Activated T-cell treated with anti-CD3 and anti-CD28 coated beads for 1 hour (primary cell): ENCODE measurements at places on chromosomes 6 and 20.

DNA sequence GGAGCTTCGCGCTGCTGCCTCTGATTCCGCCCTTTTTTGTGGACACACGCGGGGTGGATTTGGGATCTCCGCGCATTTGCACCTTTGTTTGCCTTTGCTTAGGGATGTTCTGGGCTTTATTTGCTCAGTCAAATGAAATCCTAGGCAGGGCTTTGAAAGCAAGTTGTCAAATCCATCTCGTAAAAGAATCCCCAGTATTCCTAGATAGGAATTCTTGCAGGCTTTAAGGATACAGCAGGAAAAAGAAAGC is 453 bp downstream of the CEP57L1 start:
- DNase-seq: no peak

DNA sequence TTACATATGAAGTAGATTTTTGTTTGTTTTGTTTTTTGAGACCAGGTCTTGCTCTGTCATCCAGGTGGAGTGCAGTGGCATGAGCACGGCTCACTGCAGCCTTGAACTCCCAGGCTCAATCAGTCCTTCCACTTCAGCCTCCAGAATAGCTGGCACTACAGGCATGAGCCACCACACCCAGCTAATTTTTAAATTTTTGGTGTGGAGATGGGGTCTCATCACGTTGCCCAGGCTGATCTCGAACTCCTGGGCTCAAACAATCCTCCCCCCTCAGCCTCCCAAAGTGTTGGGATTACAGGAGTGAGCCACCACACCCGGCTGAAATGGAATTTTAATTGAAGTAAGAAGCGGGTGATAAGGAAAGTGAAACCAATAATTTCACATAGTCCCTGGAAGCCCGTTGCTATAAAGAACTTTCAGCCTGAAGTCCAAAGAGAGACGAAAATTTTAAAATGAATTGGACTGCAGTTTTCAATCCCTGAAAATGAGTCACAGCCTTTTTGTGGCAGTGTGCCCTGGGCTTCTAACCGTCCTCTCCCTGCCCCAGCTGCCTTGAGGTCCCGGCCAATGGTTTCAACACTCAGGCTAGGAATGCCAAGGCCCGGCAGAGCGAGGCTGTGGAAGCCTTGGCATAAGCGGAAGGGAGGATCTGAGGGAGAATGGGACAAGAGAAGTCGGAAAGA is 757 bp downstream of the RAET1E start:
- no peak for DNase-seq

DNA sequence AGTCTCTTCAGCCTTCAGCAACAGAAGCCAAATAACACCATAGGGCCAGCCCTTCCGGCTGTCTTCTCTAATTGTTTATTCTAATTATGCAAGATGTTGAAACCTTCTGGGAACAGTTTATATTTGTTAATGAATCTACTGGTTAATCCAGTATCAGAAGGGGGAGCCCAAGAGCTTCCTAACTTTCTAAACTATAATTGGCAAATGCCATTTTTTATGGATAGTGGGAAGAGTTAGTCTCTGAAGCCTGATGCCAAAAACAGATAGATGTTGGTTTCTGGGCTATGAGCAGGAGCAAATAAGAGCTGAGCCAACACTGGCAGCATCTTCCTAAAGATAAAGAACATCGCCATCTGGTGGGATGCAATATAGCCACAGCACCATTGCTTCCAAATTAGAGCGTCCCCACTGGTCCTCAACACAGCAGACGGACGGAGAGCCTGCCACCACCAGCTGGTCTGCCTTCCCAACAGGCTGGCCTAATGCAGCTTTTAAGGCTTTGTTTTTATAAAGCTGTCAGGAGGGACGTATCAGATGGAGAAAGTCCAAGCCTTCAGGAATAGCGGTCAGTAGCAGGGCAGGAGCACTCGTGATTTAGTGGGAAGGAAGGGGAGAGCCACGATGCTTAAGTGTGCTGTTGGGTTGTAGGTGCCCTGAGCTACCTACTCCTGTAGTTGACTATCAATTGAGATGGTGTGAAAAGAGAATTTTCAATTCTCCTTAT is 118.8 kb downstream of the RALGAPA2 start:
- DNase-seq: no peak

DNA sequence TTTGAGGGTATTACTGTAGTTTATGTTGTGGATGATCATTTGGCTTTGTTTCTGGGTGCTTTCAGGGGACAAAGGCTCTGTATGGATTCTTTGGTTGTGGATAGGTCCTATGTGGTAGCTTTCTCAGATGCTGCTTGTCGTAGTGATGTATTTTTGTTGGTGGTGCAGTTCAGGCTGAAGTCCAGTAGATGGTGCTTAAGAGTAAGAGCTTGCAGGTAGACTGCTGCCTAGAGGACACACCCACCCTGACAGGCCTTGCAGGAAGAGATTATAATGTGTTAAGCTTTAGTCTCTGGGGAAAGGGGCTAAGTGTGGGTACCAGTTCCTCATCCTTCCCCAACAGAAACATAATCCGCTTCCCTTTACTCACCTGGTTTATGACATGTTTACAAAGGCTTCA is 62.6 kb upstream of the ADGRB3 start:
- DNase-seq: no peak

- no peak for DNase-seq
Observed at GRCh38 chr6:7021301-7021700, 86.5 kb upstream of the RREB1 start.

GRCh38 chr6:783966-784735 is 91.2 kb upstream of the EXOC2 start:
- DNase-seq: no peak

DNA sequence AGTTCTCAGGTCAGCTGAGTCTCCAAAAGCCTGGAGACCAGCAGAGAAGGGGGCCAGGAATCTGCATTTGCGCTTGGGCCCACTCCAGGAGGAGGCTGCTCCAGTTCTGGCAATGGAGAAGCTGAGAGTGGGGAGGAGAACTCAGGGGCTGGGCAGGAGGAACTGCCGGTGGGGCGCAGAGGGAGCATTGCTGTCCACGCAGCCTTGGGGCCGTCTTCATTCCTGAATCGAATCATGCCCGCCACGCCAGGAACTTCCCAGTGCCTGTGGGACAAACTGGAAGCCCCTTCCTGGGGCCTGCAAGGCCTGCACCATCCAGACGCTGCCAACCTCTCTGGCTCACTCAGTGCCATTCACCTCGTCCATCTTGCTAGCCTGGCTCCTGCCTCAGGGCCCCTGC is 16.9 kb downstream of the RAB44 start:
- DNase-seq: no peak

- DNase-seq: no peak
Observed at GRCh38 chr20:50297498-50298376, 107.1 kb downstream of the CEBPB start.

DNA sequence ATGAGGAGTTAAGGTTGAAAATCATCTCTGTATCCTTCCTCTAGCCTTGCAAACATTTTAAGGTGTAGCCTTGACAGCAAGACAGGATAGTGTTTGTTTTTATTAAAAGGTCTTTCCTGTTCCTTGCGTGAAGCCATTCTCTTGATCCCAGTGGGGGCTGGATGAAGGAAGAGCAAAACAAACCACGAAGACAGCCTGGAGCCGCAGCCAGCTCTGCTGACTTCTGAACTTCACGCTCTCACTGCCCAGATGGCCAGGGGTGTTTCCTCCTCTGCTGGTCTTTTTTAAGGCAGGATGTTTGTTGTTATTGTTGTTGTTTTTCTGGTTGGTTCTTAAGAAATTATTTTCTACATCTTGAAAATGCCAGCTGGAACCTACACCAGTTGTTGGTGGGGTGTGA is 156.4 kb downstream of the MTHFD1L start:
- no peak for DNase-seq

DNA sequence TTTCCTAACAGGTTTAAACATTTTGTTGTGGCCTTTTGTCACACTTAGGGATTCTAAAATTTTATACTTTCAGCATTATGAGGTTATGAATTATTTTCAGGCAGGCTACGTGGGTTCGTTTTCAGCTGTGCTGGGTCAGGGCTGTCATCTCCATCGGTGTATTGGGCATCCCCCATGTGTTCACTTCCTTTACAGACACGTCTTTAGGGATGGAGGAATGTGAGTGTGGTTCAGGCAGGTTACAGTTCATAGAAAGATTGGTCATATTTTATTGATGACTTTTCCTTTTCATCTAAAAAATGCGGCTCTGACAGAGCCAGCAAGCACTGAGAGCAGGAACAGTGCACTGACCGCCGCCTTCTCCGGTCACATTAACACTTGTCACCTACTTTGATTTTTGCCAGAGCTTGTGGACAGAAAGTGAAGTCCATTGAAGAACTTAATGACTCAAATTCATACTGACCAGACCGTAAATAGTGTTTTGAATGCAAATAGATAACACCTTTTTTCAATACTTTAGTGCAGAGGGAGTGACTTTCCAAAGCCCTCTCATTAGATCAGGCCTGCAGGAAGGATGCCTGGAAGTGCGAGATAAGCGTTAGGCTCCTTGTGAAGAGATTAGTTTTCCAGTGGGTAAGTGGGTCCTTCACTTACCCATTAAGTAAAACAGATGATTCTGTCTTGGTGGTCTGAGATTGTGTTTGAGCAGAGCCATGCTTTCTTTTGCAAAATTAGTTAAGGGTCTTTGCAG is 113.1 kb downstream of the TIAM2 start:
- DNase-seq: no peak

- DNase-seq: no peak
Observed at GRCh38 chr6:125246566-125246965, 55.2 kb downstream of the HDDC2 start.

DNA sequence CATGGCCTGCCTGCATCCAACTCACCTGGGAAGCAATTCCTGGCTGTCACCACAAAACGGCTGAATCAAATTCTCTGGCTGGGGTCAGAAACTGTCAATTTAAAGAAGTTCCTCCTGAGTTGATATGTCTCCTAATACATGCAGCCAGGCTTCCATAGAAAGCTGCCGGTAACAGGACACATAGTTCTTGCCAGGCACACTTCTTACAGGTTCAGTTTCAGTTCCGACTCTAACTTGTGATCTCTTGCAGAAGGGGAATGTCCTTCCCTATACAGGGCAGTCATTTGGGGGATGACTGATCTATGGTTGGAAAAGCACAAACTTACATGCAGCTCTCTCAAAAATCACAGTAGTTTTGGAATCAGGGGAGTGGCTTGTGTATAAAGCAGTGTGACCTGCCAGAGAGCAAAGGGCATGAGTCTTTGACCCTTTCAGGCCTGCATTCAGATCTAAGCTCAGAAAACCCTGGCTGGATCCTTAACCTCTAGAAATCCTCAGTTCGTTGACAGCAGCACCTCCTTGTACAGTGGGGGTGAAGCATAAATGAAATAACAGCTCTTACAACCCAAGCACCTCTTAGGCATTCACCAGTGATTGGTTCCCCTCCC is 195.6 kb downstream of the SCP2D1 start:
- DNase-seq: no peak

DNA sequence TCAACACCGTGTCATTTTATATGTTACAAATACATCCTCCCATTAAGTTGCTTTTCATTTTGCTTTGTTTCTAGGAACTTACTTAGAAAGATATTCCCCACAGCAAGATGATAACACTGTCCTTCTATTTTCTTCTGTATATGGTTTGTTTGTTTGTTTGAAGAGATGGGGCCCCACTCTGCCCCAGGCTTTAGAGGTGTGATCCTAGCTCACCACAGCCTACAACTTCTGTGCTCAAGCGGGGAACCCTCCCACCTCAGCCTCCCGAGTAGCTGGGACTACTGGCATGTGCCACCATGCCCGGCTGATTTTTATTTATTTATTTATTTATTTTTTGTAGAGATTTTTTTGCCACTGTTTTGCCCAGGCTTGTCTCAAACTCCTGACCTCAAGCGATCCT is 14.2 kb upstream of the GMDS start:
- no peak for DNase-seq

- no peak for DNase-seq
Observed at GRCh38 chr20:52744441-52744840, 227.7 kb upstream of the TSHZ2 start.

GRCh38 chr6:37375376-37375775 is 21.6 kb downstream of the RNF8 start:
- no peak for DNase-seq

DNA sequence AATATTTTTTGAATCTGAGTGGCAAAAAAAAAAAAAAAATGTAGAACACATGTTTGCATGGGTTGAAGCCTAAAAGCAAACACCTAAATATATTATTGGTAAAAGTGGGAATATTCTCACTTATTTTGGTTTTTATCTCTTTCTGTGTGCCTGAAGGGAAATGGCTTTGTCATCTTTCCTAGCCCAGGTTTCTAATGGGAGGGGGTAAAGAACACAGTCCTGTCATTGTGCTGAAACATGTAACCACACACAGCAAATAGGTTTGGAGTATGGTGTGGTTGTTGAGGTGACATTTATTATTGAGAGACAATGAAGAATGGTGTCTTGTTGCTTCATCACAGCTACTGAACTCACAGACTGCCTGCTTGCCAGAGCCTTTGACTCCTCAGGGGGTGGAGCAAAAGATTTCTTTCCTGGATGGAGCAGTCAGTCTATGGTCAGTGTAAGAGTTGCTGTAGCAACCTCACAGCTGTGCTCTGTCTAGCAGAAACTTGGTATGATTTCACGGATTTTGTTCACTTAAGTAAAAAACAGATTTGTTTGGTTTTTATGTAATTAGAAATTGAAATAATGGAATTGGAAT is 70.2 kb downstream of the CEP57L1 start:
- DNase-seq: no peak

GRCh38 chr20:40279390-40279789 is 409.6 kb downstream of the MAFB start:
- DNase-seq: no peak

GRCh38 chr6:90226257-90226656 is 70.4 kb downstream of the BACH2 start:
- DNase-seq: no peak

DNA sequence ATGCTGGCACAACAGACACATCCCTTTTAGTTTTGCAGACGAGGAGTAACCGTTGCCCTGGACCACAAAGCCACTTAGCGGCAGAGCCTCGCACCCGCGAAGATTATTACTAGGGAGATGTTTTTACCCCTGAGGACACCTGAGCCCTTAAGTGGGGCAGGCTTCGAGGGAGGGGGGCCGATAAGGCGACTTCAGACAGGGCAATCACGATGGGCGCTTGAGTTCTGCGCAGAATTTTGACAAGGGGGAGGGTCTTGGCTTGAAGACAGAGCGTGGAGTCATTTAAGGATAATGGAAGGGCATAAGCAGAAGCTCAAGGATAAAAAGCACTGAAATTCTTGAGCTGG is 650 bp upstream of the TTK start:
- DNase-seq: peak; percentile 8

- DNase-seq: no peak
Observed at GRCh38 chr20:53829255-53829723, 235.7 kb upstream of the ZNF217 start.

- no peak for DNase-seq
Observed at GRCh38 chr20:20130399-20130798, 78.1 kb downstream of the CFAP61 start.

DNA sequence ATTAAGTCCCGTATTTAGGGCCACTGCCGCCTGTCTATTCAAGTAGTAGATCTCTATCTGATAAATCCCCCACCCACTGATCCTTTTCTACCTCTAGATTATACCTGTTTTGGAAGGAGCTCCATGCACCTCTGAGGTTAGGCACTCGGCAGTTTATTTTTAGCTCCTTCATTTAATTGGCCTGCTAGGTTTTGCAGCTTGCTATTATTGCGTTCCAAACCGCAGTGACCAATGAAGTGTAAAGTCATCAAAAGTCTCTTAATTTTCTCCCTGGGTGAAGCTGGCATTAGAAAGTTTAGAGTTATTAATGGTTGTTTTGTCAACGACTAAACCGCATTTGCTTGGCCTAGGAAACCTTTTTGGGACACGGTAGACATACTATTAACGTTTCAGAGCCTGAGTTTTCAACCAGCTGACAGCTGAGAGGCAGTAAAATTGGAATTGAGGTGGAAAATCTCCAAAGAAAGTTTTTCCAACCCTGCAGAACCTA is 60.0 kb downstream of the RFPL4B start:
- DNase-seq: no peak
